ENCODE measurements at places on chromosomes 3 and 15. TPM values are rescaled to one million over a fixed set of nuclear protein-coding genes. Genes with fewer than 3 reads are reported as not detected.

GP9 gene
- 0.48 TPM for total RNA-seq

MIX23 gene
- total RNA-seq, result 16.3 TPM

GCSAM gene
- 0.37 TPM for total RNA-seq

DTX3L gene
- total RNA-seq, result 22.8 TPM

DLG1 gene
- total RNA-seq, result 67.9 TPM

PODXL2 gene
- total RNA-seq, result 2.5 TPM

SCN11A gene
- total RNA-seq, result 0.28 TPM

DNAH12 gene
- 0.19 TPM for total RNA-seq

SNRK gene
- total RNA-seq, result 34.8 TPM

WDR93 gene
- total RNA-seq, result not detected

IGSF10 gene
- total RNA-seq, result 2.2 TPM

LMAN1L gene
- not detected for total RNA-seq

CCNB2 gene
- 0.24 TPM for total RNA-seq

C3orf52 gene
- 9.9 TPM for total RNA-seq

LRIG1 gene
- total RNA-seq, result 55.7 TPM

TTC23 gene
- 16.9 TPM for total RNA-seq

GOLGA8R gene
- total RNA-seq, result 8.0 TPM

SERINC4 gene
- total RNA-seq, result not detected

RAB6B gene
- total RNA-seq, result 8.9 TPM

CLRN1 gene
- not detected for total RNA-seq

STX19 gene
- total RNA-seq, result not detected

C3orf49 gene
- total RNA-seq, result not detected

SNX1 gene
- total RNA-seq, result 130 TPM

KLHDC8B gene
- 31.9 TPM for total RNA-seq

FES gene
- 31.7 TPM for total RNA-seq

TAGLN3 gene
- total RNA-seq, result not detected

ESYT3 gene
- 0.37 TPM for total RNA-seq

STRIT1 gene
- not detected for total RNA-seq

ISL2 gene
- not detected for total RNA-seq

PLA2G4E gene
- not detected for total RNA-seq

MEIS2 gene
- 55.2 TPM for total RNA-seq

TRPC1 gene
- 27.9 TPM for total RNA-seq

GPR176 gene
- total RNA-seq, result 11.0 TPM

GOLGA8T gene
- not detected for total RNA-seq

HTR3E gene
- not detected for total RNA-seq

SYNPR gene
- not detected for total RNA-seq

PAK6 gene
- 0.37 TPM for total RNA-seq

IQCF5 gene
- total RNA-seq, result not detected

CHRNA7 gene
- 1.3 TPM for total RNA-seq

GOLGA6A gene
- total RNA-seq, result not detected

CADPS gene
- total RNA-seq, result 1.6 TPM

SLCO2A1 gene
- 87.8 TPM for total RNA-seq

PIERCE2 gene
- 1.4 TPM for total RNA-seq

SMCO1 gene
- total RNA-seq, result not detected

RNU5B-1 gene
- 95.0 TPM for total RNA-seq

PROK2 gene
- total RNA-seq, result 0.67 TPM

ACSBG1 gene
- total RNA-seq, result not detected

TGM4 gene
- not detected for total RNA-seq

TNFAIP8L3 gene
- 57.0 TPM for total RNA-seq

CCDC39 gene
- 0.65 TPM for total RNA-seq
